Myocyte (in vitro differentiated cells): ENCODE measurements at places on chromosomes 5 and 9. TPM values are rescaled to one million over a fixed set of nuclear protein-coding genes. Genes with fewer than 3 reads are reported as not detected.

GRCh38 chr9:128375865-128376264 lies 4.7 kb downstream of the URM1 start:
- DNase-seq, result no peak

DNA sequence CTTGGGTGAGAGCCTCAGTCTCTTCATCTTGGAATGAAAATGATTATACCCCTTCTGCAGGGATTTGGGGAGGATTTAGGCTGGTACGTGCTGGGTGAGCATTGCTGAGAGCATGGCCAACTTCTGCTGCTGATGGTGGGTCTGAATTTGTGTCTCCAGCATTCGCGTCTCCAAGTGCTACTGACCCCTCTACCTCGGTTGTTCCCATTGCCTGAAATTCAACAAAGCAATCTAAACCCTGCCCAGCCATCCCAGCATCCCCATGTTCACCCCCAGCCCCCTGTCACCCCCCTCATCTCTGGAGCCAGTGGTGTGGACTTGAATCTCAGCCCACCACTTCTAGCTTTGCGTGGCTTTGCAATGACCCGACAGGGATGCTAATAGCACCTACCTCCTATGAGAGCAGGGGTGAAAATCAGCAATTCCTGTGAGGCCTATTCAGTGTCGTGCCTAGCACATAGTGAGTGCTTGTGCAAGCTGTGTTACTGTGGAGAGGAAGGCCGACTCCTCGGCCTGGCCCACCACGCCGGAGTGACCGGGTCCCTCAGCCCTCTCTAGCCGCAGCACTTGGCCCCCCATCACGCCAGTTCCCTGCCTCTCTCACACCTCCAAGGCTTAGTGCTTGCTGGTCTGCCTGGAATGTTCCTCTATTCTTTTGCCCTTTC lies 43.4 kb upstream of the SH3PXD2B start:
- no peak for DNase-seq

- peak; percentile 94 for DNase-seq
These were observed 117.0 kb downstream of the NXNL2 start for GRCh38 chr9:88651682-88652633.

DNA sequence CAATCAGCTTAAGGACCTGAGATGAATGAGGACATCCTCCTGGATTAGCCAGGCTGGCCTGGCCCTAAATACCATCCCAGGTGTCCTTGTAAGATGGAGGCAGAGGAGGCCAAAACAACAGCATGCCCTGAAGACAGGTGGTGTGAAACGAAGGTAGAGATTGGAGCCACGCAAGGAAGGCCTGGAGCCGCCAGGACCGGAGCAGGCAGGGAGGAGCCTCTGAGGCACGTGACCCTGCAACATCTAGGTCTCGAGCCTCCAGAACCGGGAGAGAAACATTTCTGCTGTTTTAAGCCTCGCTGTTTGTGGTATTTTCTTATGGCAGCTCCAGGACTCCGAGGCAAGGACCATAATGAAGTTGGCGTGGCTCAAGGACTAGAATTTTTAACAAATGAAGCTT lies 9.7 kb upstream of the COL5A1 start:
- no peak for DNase-seq

The CAMK2A gene
- total RNA-seq, result 5.0 and 8.6 TPM in 2 replicates

DNA sequence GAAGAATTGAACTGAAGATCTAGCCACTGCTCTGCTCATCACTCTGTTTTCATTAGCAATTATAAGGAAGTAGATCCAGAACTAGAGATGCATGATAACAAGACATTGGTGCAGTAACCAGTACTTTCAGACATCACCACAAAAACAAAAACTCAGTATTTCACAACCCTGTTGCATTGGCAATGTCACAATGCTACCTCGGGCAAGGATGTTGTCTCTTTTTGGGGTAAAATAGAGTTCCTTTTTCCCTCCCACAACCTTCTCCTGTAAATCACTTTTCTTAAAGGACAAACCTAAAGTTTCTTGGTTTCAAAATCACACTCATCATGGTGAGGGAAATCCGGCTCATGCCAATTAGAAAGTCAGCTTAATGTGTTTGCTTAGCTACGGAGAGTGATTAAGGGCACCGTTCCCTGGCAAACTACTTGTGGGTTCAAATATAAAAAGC lies 420.1 kb upstream of the MEF2C start:
- no peak for DNase-seq

DNA sequence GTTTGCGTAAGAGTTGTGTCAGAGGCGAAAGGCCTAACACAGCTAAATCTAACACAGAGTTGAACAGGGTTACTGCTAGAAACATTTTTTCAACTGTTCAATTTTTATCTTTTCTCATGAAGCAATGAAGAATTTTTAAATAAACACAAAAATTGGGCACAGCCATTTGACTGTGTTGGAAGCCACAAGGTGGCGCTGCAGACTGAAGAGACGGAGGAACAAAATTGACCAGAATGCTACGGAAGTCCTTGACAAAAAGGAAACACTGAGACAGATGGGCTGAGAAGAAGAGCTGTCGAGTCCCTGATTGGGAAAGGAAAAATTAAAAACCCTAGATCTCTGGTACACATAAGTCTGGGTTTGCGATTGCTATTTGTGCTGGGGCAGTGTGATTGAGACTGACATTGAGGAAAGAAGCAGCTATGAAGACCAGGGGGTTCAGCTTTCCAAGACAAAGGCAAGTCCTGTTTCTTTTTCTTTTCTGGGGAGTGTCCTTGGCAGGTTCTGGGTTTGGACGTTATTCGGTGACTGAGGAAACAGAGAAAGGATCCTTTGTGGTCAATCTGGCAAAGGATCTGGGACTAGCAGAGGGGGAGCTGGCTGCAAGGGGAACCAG lies at the start of gene PCDHB9:
Gene PCDHB9 (plus strand): TSS at position 265 of the 616 bp plus-strand sequence. CDS start 158 bp downstream, at position 423.
- DNase-seq, result no peak

GRCh38 chr5:143329843-143330242 lies 73.6 kb downstream of the NR3C1 start:
- DNase-seq, result no peak

DNA sequence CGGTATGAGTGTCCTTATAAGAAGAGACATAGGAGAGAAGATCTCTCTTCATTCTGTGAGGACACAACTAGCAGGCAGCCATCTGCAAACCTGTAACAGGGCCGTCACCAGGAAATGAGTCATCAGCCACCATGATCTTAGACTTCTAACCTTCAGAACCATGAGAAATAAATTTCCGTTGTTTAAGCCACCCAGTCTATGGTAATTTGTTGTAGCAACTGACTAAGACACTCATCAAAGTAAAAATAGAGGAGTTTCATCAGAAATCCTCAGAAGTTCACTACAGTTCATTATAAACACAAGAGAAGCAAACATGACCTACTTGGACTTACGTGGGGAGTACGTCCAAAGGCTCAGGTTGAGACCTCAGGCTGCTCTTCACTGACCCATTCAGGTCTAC lies 357.7 kb downstream of the SEMA5A start:
- peak; percentile 52 for DNase-seq

- DNase-seq, result no peak
These were observed 7.8 kb downstream of the ANGPTL2 start for GRCh38 chr9:127114606-127115005.

The SLC6A7 gene
- 0.10 TPM in 1 of 2 replicates, not detected in the other for total RNA-seq

DNA sequence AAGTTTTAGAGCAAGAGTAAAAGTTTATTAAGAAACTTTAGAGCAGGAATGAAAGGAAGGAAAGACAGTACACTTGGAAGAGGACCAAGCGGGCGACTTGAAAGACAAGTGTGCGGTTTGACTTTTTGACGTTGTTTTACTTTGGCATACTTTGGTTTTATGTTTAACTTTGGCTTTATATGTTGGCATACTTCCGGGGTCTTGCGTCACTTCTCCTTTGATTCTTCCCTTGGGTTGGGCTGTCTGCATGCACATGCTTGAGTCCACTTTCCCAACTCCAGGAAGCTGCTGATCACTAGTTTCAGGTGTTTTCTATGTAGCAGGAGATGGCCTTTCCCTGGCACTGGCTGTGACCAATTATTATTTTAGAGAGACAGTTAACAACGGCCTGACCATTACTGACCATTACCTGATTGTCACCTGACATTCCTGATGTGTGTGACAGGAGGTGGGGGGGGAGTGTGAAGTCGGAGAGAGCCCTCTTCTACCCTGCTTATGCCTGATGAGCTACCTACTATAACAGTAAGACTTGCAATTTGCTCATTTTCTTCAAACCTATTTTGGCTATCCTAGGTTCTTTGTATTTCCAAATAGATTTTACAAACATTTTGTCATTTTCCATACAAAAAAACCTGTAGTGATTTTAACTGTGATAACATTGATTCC lies 45.5 kb downstream of the TNFSF8 start:
- DNase-seq, result no peak

The TCOF1 gene
- total RNA-seq, result 24.8 and 33.4 TPM in 2 replicates

DNA sequence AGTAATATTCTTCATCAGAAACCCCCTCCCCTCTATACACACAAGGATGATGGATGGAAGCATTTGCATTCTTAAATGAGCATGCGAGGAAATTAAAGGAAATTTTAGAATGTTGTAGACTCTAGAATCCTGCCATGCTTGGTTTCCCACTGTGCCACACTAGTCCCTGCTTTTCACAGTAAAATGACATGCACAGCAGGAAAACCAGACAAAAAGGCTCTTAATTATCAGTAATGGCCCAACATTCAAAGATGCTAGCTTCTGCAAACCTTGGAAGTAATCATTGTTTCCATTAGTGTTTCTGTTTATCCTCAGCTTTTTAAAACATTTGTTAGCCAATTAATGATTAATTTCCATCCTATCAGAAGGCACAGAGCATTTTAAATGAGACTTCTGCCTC lies 255.8 kb downstream of the SLCO4C1 start:
- no peak for DNase-seq

GRCh38 chr9:84738353-84738752 lies 68.8 kb downstream of the NTRK2 start:
- DNase-seq, result no peak

- DNase-seq, result no peak
These were observed 17.3 kb upstream of the GLIS3 start for GRCh38 chr9:4317205-4317604.

DNA sequence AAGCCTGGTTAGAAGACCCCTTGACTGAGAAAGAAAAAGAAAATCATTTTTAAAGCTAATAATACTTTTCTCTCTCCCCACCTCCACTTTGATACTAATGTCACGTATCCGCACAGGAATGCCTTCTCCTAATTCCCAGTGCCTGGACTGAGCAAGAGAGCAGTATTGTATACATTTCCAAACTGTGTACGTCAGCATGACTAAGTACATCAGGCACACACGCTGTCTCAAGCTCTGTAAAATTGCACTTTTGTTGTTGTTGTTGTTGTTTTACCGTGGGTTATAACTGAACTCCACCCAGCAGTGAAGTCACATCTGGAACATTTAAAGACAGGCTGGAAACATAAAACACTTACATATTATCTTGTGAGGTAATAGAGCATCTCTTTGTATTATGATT lies 407.6 kb downstream of the DNAH5 start:
- DNase-seq, result no peak

The NUTM2F gene
- not detected in 2 replicates for total RNA-seq

The PCDHB15 gene
- total RNA-seq, result 3.1 and 4.6 TPM in 2 replicates

- no peak for DNase-seq
These were observed 15.1 kb downstream of the GRAMD2B start for GRCh38 chr5:126438267-126438666.

The PKD2L2 gene
- total RNA-seq, result not detected in 2 replicates

- peak; percentile 71 for DNase-seq
These were observed 3.6 kb downstream of the TMC1 start for GRCh38 chr9:72524820-72525540.

GRCh38 chr9:86238861-86239770 lies 20.3 kb downstream of the C9orf153 start:
- DNase-seq, result no peak

The ANKRD34B gene
- total RNA-seq, result not detected in 2 replicates

The SIGMAR1 gene
- 103 and 122 TPM in 2 replicates for total RNA-seq

GRCh38 chr5:159198063-159199036 lies 11.0 kb downstream of the RNF145 start:
- no peak for DNase-seq

- no peak for DNase-seq
These were observed 198.6 kb upstream of the SH3GL2 start for GRCh38 chr9:17380126-17380861.

The SLC24A2 gene
- 0.26 and 0.53 TPM in 2 replicates for total RNA-seq

DNA sequence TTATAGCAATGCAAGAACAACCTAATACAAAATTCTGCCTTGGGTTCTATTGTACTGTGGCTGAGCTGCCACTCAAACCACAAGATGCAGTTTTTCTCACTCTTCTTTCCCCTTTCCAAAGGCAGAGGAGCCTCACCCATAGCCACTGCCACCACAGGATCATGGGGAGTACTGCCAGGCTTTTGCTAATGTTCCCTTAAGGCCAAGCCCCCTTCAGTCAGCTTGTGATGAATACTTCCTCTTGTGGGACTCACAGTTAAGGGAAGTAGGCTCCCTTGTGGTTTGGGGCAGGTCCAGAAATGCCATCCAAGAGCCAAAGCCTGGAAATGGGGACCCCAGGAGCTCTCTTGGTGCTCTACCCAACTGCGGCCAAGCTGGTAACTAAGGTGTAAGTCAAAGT lies 258.7 kb downstream of the SPATA31D1 start:
- no peak for DNase-seq

The LRSAM1 gene
- 17.1 and 19.6 TPM in 2 replicates for total RNA-seq

The PCDH12 gene
- total RNA-seq, result not detected in 2 replicates

GRCh38 chr5:139638090-139638735 lies 9.9 kb upstream of the CXXC5 start:
- DNase-seq, result peak; percentile 98

DNA sequence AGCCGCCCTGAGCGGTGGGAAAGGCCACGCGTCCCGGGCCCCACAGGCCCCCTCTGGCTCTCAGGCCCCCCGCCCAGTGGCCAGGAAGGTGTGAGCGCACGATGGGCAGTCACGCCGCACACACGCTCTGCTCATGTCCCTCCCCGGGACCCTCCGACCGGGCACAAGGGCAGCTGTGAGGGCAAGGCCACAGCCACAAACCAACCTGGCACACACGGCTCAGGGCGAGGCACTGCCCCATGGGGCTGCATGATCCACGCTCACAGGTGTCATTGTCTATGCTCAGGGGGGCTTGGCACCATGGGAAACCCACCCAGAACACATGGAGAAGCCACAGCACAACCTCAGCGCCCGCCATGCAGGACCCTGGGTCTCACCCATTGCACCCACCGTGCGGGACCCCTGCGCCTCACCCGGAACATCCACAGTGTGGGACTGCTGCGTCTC lies 51.3 kb downstream of the SLC12A7 start:
- DNase-seq, result no peak

DNA sequence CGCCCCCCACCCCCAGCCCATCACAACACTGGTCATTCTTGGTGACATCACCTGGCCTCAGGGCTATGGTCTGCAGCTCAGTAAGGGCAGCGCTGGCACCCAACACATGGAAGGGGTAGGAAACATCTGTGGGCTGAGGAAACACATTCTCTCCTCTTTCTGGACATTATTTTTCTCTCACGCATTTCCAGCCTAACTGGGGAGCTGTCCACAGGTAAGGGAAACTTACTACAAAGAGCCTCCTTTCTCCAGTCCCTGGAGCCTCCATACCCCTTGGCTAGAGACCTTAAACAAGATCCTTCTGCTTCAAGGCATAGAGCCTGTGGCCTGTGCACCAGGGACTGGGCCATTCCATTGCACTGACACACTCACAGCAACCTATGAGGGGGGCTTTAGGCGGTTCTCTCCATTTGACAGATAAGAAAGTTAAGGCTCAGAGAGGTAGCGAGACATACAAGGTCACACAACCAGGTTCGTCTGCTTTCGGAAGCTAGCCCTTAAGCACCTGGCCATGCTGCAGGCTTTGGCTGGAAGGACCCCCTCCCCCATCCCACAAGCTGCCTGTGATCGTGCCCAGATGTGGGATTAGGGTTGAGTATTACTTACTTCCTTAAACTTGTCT lies 40.7 kb downstream of the CXXC5 start:
- DNase-seq, result no peak

- no peak for DNase-seq
These were observed 12.5 kb upstream of the CHD1 start for GRCh38 chr5:98941131-98941883.
